Cardiac atrium fibroblast (primary cell): ENCODE measurements at places on chromosomes 11 and 22. TPM values are rescaled to one million over a fixed set of nuclear protein-coding genes. Genes with fewer than 3 reads are reported as not detected.

MYEOV gene
- total RNA-seq, result not detected in 2 replicates

PIWIL4 gene
- 1.4 and 1.5 TPM in 2 replicates for total RNA-seq

PRODH gene
- not detected in 2 replicates for total RNA-seq

CCDC116 gene
- 0.16 TPM in 1 of 2 replicates, not detected in the other for total RNA-seq

GLYATL2 gene
- 2.5 TPM in 1 of 2 replicates, not detected in the other for total RNA-seq

GAL3ST1 gene
- not detected in 2 replicates for total RNA-seq

PDE3B gene
- 0.36 and 2.3 TPM in 2 replicates for total RNA-seq

TCF20 gene
- total RNA-seq, result 14.1 and 17.8 TPM in 2 replicates

C1QTNF6 gene
- 20.1 and 20.4 TPM in 2 replicates for total RNA-seq

RAG1 gene
- total RNA-seq, result 0.54 TPM in 1 of 2 replicates, not detected in the other

ATF4 gene
- total RNA-seq, result 460 and 552 TPM in 2 replicates

TRPC6 gene
- total RNA-seq, result 0.36 TPM in 1 of 2 replicates, not detected in the other

MPZL2 gene
- 0.18 and 0.65 TPM in 2 replicates for total RNA-seq

RNF121 gene
- 28.2 and 31.6 TPM in 2 replicates for total RNA-seq

PRG3 gene
- not detected in 2 replicates for total RNA-seq

C1QTNF4 gene
- 0.16 and 0.90 TPM in 2 replicates for total RNA-seq

TP53I11 gene
- total RNA-seq, result 187 and 199 TPM in 2 replicates

TRPM5 gene
- total RNA-seq, result not detected in 2 replicates

PHLDA2 gene
- total RNA-seq, result 14.4 and 24.8 TPM in 2 replicates

NPAS4 gene
- not detected in 2 replicates for total RNA-seq

RNF214 gene
- total RNA-seq, result 7.2 and 11.7 TPM in 2 replicates

LSP1 gene
- total RNA-seq, result 8.7 and 35.7 TPM in 2 replicates

MPEG1 gene
- total RNA-seq, result under 0.01 TPM in 1 of 2 replicates, not detected in the other

MS4A4E gene
- not detected in 2 replicates for total RNA-seq

COPB1 gene
- 189 and 226 TPM in 2 replicates for total RNA-seq

PAX6 gene
- not detected in 2 replicates for total RNA-seq

MOGAT2 gene
- not detected in 2 replicates for total RNA-seq

NLRP10 gene
- not detected in 2 replicates for total RNA-seq

C11orf52 gene
- total RNA-seq, result 0.65 and 4.3 TPM in 2 replicates

GSTT4 gene
- total RNA-seq, result not detected in 2 replicates

CCDC82 gene
- 4.9 and 6.8 TPM in 2 replicates for total RNA-seq
